ENCODE measurements at places on chromosomes 12 and 14.

GRCh38 chr12:101862245-101862644, 15.1 kb upstream of the DRAM1 start:
- no peak for DNase-seq

- no peak for DNase-seq
Measured at GRCh38 chr12:3252450-3252891, 175.3 kb downstream of the TSPAN9 start.

- DNase-seq, result no peak
Measured at GRCh38 chr12:32603858-32604257, 75.2 kb upstream of the DNM1L start.

GRCh38 chr14:71855399-71856036, 76.7 kb upstream of the RGS6 start:
- DNase-seq, result no peak

- no peak for DNase-seq
Measured at GRCh38 chr12:6038160-6038559, 86.3 kb downstream of the VWF start.

GRCh38 chr14:23539248-23540140, 12.1 kb downstream of the ZFHX2 start:
- DNase-seq, result no peak

DNA sequence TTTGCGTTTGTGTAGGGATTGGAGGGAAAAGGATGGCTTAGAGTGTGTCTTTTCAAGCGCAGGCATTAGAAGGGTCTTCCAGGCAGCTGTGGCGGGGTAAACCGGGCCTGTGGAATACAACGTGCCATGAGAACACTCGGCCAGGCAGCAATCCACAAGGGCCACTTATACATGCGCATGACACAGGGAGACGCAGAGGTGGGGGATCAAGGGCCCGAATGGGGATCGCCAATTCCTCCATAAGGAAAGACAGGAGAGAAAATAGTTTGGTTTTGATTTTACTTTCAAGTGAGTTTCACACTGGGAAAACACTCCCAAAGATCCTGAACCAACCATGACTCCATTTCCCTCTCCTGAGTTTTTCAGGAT, 71.6 kb downstream of the SPRING1 start:
- no peak for DNase-seq

DNA sequence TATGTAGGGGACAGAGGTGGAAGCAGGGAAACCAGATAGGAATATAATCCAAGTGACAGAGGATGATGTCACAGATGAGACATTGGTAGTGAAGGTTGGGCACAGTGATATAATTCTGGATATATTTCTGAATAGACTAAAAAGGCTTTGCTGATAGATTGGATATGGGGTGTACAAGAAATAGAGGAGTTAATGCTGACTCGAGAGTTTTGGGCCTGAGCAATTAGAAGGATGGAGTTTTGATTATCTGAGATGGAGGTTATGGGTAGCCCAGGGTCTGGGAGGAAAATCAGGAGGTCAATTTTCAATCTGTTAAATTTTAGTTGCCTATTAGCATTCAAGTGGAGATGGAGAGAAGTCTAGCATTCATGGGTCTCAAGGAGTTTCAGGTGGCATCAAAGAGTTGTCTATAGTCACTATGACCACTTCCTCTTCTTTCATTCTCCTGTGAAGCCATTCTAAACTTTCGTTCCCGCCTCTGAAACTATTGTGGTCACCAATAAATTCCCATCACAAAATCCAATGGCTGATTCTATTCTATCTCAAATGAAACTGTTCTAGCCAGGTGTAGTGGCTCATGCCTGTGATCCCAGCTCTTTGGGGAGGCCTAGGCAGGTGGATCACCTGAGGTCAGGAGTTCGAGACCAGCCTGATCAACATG, 10.6 kb upstream of the ANO6 start:
- no peak for DNase-seq

DNA sequence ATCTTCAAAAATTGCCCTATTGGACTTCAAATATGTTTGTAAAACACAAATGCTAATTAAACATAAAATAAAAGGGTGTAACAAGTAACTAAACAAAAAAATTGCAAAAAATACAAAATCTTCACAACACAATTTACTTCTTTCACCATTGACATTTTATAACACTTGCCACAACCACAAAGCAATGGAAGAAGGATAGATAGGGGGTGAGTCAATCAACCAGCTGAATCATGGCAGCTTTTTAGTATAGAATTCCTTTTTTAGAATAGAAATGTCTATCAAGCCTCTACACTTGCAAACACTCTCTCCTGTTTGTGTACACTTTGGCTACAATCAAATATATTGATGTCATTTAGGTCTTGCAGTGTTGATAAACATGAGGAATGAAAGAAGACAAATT, 232.7 kb downstream of the SLC16A7 start:
- DNase-seq, result no peak

- DNase-seq, result peak; percentile 31
Measured at GRCh38 chr12:107912421-107913004, 138.0 kb downstream of the ASCL4 start.

GRCh38 chr12:52942066-52942900, 6.6 kb upstream of the KRT18 start:
- DNase-seq, result no peak

DNA sequence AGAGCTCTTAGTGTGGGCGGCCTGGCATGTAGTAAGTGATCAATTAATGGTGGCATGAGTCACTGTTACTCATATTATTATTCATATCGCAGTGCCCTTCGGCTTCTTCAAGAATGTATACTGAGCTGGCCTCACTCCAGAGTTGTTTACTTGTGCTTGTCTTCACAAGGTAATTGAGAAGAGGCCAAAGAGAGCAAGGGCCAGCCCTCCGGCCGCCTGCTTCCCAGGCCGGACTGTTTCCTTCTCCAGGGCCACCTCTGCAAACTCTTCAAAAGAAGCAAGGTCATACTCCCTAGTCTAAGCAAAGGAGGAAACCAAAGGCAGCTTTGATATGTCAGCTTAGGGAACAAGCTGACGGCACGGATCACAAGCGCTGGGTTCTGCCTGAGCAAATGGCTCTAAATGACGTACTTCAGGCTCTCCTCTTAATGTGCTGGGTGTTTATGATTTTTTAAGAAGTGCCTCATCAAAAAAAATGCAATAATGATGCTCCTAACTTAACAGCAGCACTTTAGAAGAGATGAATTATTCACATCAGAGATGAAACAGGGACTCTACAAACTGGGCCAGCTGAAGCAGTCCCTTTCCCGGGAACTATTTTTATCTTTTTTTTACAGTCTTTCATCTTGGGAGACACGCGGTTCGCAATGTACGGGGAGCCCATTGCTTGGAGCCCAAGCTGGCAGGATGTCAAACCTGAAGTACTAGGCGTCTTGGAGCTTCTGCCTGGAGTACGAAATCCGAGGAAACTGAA, 65.6 kb upstream of the DLK1 start:
- DNase-seq, result no peak

DNA sequence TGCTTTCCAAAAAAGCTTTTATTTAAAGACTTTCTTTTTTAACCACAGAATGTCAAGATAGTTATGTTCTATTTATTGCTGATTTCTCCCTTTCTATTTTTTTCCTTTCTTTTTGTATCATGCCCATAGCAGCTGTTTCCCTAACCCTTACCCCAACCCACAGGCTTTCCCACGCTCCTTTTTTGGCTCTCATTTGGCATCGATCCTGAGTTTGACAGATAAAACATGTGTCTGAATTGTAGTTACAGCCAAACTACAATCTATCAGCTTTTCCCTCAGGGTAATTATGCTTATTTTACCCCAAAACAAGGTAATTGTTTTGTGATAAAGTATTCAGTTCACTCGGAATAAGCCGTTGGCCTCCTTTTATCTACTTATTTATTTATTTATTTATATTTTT, 46.7 kb downstream of the PDE3A start:
- no peak for DNase-seq

DNA sequence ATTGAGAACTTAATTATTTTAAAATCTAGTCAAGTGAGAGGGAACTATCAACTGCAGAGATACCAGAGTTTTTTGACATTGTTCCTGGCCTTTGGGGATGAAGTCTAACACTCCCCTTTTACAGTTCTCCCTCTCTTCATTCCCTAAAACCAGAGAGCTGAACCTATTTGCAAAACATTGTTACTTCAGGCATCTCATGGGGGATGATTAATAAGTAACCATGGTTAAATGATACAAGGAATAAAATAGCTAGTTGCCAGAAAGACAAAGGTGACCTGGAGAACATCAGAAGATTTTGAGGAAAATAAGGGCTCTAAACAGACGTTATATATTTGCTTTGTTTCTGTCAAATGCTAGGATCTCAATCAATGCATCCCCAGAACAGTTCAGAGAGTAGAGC, 42.3 kb downstream of the PDE6H start:
- no peak for DNase-seq

- no peak for DNase-seq
Measured at GRCh38 chr14:61611880-61612630, 83.3 kb upstream of the HIF1A start.

Measured in stimulated activated CD4-positive, alpha-beta T cell treated with anti-CD3 and anti-CD28 coated beads, Interleukin-15, amount 100 ng/mL, for 1 hour (primary cell).